Left forelimb (tissue), 1 donor: ENCODE measurements at places on chromosomes 11 and 22.

GRCh38 chr11:102810950-102811660, 13.1 kb upstream of the MMP1 start:
- DNase-seq = no peak

DNA sequence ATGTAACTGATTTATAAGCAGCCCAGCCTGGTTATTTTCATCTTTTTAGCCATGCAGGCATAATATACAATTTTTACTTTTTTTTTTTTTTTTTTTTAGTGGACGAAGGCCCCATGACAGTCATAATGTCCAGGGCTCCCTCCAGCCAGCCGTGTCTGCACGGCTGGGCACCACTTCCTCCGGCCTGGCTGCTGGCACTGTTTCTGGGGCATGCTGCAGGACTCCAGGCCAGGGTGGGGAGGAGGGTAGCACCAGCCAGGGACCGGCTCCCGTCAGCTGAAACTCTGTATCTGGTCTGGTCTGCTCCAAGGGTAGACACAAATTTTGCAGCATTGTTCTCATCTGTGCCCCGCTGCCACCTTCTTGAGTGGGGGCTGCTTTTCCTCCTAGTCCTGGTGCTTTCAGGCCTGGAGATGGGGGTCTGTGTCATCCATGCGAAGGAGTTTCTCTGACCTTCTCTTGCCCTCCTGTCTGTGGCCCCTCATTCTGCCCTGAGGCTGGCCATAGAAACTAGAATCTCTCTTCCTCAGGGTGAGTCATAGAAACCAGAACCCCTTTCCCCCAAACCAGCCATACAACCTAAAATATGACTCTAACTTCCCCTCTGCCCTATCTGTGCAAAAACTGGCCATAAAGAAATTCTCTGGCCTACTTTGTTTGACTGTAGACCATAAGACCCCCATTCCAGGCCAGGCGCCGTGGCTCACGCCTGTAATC, 9.2 kb upstream of the RRP7A start:
- DNase-seq = no peak

- DNase-seq = no peak
Measured at GRCh38 chr11:11155962-11156815, 196.9 kb downstream of the CSNK2A3 start.

- no peak for DNase-seq
Measured at GRCh38 chr22:21714059-21714770, 21.4 kb downstream of the YPEL1 start.
